Activated T-cell treated with anti-CD3 and anti-CD28 coated beads for 1 hour (primary cell): ENCODE measurements at places on chromosomes 4 and X.

DNA sequence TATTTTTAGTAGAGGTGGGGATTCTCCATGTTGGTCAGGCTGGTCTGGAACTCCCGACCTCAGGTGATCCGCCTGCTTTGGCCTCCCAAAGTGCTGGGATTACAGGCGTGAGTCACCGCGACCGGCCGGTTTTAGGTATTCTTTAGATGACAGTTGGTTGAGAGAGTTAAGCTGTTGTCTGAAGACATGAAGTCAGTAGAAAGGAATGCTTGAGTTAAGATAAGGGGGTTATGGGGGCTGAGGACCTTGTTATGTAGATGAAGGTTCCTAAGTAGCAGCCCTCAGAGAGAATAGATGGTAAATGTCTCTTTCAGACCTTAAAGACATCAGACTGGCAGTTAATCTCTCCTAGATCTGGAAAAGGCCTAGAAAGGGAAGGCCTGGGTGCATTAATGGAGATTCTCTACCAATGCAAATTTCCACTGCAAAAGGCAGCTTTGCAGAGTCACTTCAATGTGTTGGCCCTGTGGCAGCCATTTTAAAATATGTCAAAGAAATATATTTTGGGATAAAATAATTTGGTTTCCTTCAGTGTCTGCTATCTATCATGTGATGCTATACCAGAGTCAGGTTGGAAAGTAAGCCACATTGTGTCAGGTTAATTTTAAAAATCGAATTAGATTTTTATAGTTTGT lies 6.4 kb upstream of the ZNF674 start:
- no peak for DNase-seq

DNA sequence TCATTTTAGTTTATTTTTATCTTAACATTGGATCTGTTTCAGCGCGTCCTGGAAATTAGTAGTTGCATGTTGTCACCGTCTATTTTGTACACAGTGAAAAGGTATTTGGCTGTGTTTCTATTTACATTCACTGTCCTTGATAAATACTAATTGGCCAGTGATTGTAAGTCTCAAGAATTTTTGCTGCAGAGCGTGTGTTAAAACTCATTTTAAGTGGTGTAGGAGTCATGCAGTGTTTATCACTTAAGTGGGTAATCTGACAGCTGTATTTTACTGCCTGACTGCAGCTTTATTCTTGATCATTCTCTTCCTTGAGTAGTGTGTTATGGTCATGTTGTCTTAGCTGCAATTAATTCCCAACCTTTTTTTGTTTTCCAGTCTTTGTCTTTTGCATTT lies 9.8 kb downstream of the GUCY1A1 start:
- DNase-seq: no peak

GRCh38 chr4:77777135-77777807 lies 41.9 kb downstream of the CNOT6L start:
- DNase-seq: no peak

- no peak for DNase-seq
Measured at GRCh38 chr4:12446657-12447185, 1018.0 kb upstream of the HS3ST1 start.

DNA sequence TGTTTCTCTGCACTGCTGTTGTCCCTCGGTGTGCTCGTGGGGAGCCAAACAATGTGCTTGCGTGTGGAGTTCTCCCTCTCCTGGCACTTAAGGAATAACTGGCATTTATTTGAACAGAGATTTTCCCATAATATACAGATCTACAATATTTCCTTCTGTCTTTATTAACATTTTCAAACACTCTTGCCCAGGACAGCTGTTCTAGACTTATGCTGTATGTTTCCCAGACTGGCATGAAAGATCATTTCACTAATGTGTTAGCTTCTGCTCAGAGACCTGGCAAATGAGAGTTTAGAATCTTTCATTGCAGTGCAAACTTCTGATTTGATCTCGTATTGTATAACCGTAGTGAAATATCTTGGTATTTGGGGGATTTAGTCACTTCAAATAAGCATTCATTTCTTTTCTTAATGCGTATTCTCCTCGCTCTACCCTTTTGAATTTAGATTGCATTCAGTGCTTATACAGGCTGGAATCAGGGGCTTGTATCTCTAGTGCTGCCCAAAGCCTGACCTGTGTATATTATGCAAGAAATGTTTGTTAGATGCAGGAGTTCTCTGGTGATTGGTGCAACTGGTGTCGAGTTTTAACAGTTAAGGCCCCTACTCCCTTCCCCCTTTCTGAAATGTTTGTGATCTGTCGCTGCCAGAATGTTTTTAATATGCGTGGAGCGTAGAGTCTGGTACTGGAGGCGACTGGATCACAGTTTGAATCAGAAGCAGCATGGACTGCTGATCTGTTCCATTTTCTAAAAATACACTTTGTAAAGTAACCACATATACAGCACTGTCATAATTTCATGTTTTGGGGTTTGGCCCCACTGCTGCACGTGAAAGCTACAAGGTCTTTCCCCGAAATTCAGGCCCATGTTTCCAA lies 326.3 kb downstream of the ARHGAP10 start:
- DNase-seq: no peak

GRCh38 chrX:7347465-7347864 lies 199.5 kb upstream of the PUDP start:
- no peak for DNase-seq

DNA sequence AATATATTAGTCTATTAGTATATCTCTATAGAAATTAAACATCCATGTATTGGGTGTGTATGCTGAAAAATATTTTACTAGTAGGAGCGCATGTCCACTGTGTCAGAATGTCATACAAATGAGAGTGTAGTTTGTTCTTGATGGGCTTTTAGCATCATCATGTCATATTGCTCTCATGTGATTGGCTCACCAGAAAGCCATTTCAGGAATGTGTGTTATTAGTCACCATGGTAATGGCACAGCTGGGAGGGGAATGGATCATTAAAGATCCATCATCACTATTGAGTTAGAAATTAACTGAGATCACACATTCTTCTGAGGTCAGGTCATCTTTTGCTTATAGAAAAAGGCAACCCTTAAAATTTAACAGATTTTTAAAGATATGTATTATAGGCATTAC lies 77.3 kb downstream of the PHEX start:
- DNase-seq: no peak

GRCh38 chr4:108359986-108360681 lies 191.4 kb upstream of the LEF1 start:
- no peak for DNase-seq

GRCh38 chr4:99151995-99152394 lies 7.9 kb upstream of the ADH4 start:
- no peak for DNase-seq

GRCh38 chr4:98564852-98565251 lies 93.6 kb downstream of the TSPAN5 start:
- no peak for DNase-seq

- DNase-seq: no peak
Measured at GRCh38 chr4:167642250-167642649, 408.0 kb upstream of the SPOCK3 start.

GRCh38 chr4:90841676-90842075 lies 714.5 kb downstream of the CCSER1 start:
- no peak for DNase-seq

DNA sequence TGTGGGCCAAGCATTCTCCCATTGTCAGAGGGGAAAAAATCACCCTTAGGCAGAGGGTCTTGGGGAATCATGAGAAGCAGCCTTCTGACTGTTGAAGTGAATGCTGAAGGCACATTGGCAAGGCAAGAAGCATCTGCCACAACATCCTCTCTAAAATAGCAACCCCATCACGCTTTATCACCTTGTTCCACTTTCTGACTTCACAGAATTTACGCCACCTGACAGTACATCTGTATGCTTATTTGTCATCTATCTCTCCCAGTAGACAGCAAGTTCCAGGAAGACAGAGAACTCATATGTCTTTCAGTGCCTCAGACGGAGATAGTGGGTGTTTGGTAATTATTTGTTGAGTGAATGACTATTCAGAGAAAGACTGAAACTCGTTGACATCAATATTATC lies 68.4 kb upstream of the SCML1 start:
- DNase-seq: no peak

DNA sequence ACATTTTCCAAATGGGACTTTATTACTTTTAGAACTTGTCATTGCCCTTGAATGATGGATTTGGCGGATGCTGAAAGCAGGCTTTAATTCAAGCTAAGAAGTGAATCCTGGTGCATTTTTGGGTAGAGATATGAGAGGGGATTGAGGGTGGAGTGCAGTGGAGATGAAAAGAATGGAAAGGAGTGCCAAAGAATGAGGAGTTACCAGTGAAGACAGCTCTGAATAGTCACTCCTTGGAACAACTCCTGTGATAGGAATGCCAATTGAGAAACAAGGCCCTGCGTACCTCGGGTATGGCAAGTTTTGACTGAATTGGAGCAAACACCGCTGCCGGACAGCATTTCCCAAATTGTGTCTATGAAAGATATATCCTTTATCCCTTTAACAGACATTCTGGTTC lies 36.5 kb upstream of the ETNPPL start:
- DNase-seq: no peak

GRCh38 chr4:56940403-56940802 lies 32.7 kb downstream of the REST start:
- DNase-seq: no peak

- no peak for DNase-seq
Measured at GRCh38 chr4:52243367-52243766, 192.3 kb downstream of the SPATA18 start.

DNA sequence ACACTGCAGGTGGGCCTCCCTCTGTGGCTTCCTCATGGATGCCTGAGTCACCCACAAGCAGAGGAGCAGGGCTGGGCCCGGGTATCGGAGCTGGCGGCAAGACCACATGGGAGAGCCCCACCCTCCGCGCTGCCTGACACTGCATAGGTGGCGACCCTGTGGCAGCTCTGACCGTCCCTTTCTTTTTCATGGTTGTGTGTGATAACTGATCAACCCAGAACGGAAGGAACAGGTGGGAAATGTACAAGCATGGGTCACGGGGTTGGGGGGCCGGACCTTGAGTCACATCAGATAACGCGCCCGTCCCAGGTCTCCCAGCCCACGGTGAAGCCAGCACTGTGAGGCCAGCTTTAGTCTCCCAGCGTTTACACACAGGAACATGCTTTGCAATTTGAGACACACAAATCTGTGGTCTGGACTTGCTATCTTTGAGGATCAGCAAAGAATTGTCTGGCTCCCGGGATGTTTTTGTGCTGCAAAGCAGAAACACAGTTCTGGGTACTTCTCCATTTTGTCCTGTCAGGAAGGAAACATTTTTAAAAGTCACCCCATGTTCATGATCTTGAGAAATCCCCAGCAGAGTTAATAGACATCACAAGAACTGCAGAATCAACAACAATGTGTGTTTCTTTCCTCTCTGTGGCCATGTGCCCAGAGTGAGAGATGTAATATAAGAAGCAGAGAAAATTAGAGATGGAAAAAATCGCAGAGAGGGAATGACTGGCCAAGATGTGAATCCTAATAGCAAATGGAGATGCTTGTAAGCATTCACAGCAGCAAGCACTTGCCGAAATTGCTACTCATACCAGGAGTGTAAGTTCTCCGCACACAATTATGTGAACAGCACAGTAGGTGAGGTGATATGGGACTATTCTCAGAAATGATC lies 70.1 kb upstream of the CBR4 start:
- DNase-seq: no peak

DNA sequence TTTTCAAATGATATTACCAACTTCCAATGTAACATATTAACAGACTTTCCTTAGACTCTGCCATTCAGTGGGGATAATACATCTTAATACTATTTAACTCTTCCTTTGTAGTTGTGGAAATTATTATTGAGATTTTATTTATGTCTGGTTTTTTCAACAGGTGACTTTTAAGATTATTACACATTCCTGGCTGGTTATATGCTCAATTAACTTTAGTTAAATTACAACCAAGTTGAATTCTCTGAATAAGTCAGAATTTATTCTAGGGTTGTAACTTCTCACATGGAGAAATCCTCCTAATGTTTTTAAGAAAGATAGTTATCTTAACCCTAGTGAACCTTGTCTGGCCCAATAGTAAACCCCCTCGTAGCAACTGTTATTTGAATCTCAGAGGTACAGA lies 107.3 kb downstream of the SLC10A6 start:
- DNase-seq: no peak

DNA sequence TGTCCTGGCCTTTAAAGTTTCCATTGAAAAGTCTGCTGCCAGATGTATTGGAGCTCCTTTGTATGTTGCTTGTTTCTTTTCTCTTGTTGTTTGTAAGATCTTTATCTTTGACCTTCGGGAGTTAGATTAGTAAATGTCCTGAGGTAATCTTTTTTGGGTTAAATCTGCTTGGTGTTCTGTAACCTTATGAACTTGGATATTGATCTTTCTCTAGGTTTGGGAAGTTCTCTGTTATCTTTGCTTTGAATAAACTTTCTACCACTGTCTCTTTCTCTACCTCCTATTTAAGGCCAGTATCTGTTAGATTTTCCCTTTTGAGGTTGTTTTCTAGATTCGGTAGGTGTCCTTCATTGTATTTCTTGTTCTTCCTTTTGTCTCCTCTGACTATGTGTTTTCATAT lies 447.8 kb downstream of the FAM133A start:
- DNase-seq: no peak

DNA sequence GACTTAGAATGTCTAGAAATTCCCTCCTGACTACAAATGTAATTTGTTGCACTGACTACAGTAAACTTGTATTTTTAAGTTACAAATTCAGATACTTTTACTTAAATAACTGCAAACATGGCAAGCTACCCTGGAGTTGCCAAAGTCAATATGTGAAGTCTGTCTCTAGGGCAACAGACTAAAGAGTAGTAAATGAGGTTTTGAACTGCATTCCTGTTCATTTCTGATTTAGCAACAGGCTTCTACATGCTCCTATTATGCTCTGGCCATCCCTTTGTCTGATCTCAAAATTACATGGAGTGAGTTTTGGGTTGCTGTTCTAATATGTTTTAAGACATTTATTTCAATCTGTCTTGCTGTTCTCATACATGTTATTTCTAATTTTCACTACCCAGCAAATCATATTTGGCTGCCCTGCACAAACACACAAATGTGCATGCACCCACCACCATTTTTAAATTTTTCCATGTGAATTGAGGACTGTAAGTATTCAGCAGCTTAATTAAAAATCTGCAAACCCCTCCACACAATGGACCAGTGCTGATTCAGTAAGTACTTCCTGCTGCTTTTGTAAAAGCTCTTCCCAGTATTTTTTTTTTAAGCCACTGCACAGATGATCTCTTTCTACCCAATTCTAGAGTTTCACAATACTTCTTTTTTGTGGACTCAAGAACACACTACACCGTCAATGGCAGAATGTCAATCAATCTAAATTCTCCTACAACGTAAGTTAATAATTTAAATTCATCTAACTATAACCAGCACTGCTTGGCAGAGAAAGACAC lies 26.7 kb downstream of the SH3RF1 start:
- no peak for DNase-seq
